ENCODE measurements at places on chromosomes 2 and 18.

DNA sequence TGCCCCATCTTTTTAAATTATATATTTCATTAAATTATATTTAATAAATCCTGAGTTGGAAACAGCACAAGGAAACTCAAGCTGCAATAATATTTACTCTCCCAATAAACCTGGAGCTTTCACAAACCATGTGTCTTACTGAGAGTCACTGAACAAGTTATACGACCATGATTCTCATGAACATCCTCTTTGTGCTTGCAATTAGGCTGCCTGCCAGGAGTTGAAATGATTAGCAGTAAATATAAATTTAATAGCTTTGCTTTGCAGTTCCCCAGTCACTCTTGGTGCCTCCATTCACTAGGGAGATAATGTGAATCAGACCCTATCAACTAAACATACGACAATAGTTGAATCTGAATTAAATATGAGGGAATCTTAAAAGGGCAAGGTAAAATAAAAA, 905.1 kb downstream of the NRXN1 start:
- no peak for DNase-seq

DNA sequence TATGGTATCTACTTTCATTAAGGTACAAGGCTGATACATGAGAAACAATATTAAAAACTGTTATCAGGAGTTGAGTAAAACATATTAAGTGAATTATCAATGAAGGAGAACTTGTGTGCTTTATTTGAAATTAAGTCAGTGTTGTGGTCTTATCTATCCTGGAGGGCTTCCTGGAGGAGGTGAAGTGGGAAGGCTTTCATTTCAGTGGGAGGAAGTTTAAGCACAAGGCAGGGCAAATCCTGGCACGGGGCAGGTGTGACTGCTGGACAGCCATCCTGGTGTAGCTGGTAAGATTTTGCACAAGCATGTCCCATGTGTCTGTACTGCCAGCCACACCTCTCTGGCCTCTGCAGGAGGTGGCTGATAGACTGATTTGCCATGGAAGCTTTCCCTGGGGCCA, 159.7 kb upstream of the SKOR2 start:
- DNase-seq = no peak

- no peak for DNase-seq
Measured at GRCh38 chr2:128347701-128348539, 29.3 kb upstream of the HS6ST1 start.

DNA sequence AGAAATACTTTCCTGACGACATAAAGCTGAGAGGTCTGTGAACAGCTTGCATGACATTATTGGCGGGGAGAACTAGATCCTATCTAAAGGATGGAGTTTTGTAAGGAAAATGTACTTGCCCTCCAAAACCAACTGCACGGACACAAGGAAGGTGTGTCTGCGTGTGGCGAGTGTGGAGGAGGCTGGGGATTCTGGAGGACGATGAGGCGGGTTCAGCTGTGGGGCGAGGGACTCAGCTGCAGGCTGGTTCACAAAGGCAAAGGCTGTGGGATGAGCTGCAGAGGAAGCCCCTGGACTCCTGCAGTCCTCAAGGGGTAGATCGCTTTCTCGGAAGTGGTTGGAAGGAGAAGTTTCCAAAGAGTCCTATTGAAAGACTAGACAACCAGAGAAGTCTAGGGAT, 48.2 kb downstream of the ACKR3 start:
- no peak for DNase-seq

DNA sequence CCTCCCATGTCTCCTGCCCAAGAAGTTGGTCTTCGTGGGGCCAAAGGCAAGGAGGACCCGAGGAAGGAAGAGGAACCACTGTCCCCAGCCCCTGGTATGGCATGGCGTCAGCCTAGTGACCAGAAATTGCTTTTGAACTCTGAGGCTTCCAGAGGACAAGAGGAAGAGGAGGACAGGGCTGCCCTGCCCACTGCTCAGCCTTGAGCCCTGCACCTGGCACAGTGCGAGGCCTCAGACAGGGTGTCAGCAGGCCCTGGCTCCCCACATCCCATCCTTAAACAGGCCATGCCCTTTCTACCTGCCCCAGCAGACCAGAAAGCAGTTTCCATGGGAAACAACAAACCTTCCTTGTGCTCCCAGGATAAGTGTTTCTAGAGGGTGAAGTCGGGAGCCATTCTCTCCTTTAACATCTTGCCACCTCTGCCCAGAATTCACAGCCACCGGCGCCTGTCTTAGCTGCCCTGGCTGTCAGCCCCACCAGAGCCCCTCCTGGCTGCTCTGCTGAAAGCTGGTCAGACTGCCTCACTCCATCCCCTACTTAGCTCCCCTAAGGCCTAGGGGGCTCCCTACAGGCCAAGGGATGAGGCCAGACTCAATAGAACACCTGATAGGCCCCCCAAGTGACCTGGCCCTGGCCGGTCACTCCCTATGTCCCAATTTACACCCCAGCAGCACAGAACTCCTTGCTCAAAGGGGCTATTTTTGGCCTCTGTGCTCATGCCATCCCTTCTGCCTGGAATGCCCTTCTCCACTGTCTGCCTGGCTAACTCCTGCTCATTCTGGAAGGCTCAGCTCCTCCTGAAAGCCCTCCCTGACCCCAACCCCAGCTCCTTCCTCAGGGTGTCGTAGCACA, 20.6 kb downstream of the ATOH8 start:
- no peak for DNase-seq

DNA sequence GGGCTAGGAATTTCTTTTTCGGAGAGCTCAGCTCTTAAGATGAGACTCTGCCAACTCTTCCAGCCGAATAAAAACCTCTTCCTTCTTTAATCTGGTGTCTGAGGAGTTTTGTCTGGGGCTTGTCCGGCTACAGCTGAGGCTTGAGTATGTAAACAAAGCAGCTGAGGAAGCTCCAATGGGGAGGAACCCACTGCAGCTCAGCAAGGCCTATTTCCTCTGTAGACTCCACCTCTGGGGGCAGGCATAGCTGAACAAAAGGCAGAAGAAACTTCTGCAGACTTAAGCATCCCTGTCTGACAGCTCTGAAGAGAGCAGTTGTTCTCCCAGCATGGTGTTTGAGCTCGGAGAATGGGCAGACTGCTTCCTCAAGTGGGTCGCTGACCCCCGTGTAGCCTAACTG, 838.7 kb downstream of the CCDC85A start:
- DNase-seq = no peak

GRCh38 chr2:7881063-7881462, 800.8 kb upstream of the ID2 start:
- no peak for DNase-seq

- no peak for DNase-seq
Measured at GRCh38 chr2:27958711-27959378, 68.3 kb downstream of the BABAM2 start.

DNA sequence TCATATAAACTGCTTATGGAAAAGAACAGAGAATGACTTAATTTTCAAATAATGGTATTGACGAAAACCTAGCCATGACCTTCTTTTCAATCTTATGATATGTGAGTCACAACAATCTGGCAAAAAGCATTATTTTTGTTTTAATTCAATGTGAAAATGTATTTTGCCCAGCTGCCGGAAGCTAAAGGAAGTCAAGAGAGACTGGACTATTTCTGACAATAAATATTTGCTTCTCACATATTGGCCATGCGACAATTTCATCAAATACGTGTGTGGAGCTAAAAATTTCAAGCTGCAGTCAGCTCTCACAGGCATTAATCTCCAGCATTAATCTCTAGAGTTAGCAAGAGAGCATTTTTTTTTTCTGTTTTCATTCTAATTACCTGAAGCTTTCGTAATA, 881.0 kb downstream of the CPS1 start:
- DNase-seq = no peak

- no peak for DNase-seq
Measured at GRCh38 chr2:47219970-47220369, 64.9 kb upstream of the STPG4 start.

DNA sequence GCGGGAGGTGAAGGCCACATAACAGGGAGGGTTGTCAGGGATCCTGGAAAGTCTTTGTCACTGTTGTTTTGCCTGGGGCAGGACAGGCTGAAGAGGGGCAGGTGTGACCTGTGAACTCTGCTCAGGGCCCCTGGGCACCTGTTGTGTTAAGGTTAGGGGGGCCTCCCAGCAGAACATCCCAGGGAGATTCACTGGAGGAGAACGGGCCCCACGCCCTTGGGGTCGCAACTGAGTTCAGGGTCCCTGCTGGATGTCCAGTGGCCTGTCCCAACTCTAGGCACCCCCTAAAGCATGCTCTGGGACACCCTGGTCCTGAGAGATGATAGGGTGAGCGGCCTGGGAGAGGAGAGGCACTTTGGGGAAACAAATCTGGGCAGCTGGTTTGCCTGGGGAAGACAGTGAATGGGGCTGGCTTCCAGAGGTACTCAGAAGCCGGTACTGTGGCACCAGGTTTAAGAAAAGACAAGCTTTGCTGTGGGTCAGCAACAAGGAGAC, 22.9 kb downstream of the GPR35 start:
- DNase-seq = no peak

- DNase-seq = no peak
Measured at GRCh38 chr2:9076210-9076609, 72.7 kb upstream of the MBOAT2 start.

- no peak for DNase-seq
Measured at GRCh38 chr2:69465513-69466456, 28.6 kb upstream of the NFU1 start.

DNA sequence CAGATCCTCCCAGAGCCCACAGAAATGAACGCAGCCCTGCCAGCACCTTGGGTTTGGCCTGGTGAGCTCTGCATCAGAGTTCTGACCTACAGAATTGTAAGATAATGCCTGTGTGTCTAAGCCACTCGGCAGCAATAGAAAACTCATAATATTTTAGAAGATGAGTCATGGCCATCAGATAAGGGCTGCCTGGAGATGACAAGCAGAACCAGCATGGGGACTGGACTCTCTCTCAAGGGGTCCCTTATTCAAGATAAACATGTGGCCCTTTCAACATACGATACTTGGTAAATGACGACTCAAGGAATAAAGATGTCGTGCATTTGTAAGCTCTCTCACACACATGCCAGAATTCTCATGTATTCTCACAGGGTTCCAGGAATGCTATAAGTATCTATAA, 8.5 kb upstream of the AGAP1 start:
- DNase-seq = no peak

GRCh38 chr2:98914713-98915580, 21.1 kb downstream of the CRACDL start:
- no peak for DNase-seq

GRCh38 chr2:199302851-199303250, 154.9 kb downstream of the SATB2 start:
- DNase-seq = no peak

DNA sequence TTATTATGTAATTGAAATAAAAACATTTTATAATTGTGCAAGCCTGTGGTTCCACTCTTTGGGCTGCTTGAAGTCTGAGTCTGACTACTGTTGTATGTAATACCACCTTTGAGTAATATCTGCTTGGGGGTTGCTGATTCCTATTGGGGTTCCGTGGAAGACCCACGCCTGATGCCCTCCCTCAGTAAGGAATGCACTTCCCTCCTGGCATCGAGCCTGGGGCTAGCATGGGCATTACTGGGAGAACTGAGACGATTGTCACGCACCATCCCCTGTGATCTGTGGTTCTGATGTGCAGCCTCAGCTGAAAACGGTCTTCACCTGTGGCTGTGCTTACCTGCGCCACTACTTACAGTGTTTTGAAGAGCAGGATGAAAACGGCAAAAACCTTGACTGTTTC, 32.7 kb upstream of the RBM44 start:
- DNase-seq = no peak

DNA sequence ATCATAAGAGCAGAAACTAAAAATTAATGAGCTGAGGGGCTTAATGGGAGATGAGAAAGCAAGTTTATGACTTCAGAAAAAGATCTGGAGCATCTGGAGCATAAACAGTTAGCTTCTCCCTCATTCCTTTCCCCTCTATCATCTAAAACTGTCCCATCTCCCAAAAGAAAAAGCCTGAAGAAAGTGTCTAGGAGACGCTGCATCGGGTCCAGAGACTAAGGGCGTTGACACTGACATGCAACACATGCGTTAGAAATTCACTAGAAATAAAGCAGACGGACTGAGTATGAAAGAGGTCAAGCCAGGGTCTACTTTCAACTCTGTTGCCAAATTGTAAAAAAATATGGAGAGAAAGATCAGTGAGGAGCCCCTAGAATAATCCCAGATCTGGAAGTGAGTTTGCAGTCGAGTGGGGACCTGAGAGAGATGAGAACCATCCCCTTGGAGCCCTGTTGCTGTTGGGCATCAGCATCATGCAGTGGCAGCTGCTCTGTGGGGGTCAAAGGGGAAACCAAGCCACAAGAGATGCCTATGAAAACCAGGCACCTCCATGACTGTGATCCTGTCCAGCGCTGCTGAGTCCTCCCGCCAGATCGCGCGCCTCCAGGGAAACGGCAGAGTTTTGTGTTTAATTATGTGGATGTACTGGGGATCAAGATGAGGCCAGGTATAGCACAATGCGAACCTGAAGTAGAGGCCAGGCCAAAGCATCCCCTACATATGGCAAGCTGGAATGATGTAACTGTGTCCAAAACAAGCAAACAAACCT, 13.9 kb downstream of the ANTXR1 start:
- no peak for DNase-seq

GRCh38 chr2:210818473-210818872, 262.1 kb downstream of the CPS1 start:
- no peak for DNase-seq

DNA sequence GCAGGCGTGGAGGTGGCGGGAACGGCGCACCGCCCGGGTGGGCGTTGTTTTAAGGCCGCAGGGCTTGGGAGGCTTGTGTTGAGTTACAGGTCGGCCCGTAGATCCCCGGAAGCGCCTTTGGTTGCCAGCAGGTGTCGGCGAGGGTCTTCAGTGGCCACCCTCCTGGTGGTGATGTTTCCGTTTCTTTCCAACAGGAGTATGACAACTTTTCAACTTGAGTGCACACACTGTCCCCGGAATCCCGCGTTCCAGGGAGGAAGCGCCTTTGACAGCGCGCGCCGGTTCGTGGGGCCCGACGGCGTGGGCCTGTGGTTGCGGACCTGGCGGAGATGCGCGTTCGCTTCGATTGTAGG, 1.0 kb upstream of the HDAC4 start:
- DNase-seq = no peak

- DNase-seq = no peak
Measured at GRCh38 chr2:226995625-226996041, 159.8 kb downstream of the RHBDD1 start.

DNA sequence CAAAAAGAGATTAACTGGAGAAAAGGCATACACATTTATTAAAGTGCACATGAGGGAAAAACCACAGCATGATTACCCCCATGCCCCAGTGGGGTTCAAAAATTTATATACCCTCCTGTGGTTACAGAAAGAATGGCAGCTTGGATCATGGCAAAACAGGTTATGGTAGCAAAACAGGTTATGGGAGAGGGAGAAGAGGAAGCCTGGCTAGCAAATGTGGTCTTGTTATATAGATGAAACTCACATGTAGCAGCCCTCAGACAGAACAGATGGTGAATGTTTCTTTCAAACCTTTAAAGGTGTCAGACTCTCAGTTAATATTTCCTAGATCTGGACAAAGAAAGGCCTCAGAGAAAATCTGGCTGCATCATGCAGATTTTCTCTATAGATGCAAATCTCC, 178.2 kb upstream of the ZC3H15 start:
- no peak for DNase-seq

DNA sequence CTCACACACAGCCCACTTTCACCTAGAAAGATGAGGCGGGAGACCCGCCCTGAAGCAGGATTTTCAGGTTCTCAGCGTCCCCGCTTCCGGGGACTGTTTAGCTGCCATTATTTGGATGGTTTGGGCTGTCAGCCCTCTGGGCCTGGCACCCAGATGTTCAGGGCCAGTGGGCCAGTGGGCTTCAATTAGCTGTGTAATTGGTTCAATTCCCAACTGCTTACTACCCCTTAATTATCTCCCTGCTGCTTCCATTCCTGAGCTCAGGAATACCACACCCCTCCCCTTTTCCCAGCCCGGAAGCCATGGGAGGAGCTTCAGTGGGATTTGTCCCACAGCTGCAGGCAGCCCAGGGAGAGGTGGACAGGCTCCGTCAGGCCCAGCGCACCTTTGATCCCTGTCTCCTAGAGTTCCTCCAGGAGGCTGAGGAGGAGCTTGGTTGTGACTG, 114.1 kb upstream of the MYCN start:
- no peak for DNase-seq

All from CD4-positive, alpha-beta T cell treated with Interleukin-15 for 4 hours (primary cell).